ENCODE measurements at places on chromosomes 5 and 9.
A peak's percentile ranks its signal among the peaks of the same experiment; 100 is the strongest.

GRCh38 chr5:60495644-60496520, 204.1 kb downstream of the DEPDC1B start:
- DNase-seq = no peak

DNA sequence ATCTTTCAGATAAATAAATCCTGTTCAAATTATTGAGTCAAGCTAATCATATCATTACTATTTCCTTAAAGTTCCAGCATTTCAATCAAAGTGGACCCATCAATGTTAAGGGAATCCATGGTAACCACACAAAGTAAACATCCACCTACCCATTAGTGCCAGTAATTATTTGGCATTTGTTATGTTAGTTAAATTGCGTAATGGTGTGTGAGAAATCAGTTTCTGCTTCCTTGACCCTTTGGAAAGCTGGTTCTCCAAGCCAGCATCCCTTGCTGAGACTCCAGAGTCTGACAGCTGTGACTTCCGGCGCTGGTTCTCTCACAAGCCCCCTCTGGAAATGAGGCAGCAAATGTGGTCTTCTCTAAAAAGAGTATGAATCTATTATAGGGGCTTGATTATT, 308.6 kb upstream of the EFNA5 start:
- no peak for DNase-seq

DNA sequence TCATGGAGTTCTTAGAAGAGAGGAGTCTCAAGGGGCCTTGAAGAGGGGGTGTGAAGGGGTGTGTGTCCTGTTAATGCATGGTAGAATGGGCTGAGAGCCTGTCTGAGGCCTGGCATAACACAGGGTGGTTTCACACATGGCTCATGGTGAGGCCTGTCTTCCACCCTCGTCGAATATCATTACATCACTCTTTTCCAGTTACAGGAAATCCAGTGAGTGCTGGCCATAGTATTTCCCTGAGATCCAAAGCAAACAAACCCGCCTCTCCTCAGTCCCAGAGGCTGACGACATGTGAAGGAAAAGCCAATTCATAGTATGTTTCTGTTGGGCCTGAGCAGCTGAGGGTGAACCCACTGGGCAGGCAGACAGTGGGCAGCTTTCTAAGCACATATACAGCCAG, 159.4 kb upstream of the NR3C1 start:
- no peak for DNase-seq

- DNase-seq = no peak
Measured at GRCh38 chr5:72441862-72442540, 65.2 kb downstream of the ZNF366 start.

- DNase-seq = no peak
Measured at GRCh38 chr5:139676406-139676805, 28.3 kb downstream of the CXXC5 start.

GRCh38 chr5:56094579-56095361, 100.0 kb upstream of the IL6ST start:
- DNase-seq = peak; percentile 27

DNA sequence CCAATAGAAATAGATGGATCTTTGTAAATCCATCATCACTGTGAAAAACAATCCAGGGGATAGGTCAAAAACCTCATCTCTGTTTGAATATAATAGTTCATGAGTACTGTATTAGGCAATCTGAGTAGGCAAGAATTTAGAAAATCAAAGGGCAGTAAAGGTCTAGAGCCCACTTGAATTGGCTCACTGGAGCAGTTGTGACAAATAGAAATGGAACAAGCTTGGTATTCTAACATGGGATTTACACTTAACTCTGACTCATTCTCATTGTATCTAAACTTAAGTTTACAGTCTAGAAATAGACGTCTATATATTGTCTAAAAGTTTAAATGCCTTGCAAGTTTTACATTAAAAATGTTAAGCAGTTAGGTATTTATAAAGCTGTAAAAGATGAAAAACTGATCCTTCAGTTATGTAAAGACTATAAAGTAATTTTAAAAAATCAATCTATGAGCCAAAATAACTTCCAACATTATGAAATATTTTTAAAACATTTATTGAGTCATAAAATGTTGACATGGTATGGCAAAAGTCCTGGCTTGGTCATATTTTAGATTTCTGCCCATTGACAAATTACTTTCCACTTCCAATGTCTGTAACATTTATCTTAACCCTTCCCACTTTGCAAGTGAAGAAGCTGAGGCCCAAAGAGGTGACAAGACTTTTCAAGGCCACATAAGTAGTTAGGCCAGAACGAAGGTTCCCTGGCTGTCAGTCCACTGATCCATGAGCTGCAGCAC, 203.7 kb upstream of the NREP start:
- DNase-seq = no peak

Data from stimulated activated CD8-positive, alpha-beta memory T cell treated with anti-CD3 and anti-CD28 coated beads, Interleukin-7, amount 100 ng/mL, for 24 hours (primary cell).